EL (cell line): ENCODE measurements at places on chromosomes 16 and 17.

DNA sequence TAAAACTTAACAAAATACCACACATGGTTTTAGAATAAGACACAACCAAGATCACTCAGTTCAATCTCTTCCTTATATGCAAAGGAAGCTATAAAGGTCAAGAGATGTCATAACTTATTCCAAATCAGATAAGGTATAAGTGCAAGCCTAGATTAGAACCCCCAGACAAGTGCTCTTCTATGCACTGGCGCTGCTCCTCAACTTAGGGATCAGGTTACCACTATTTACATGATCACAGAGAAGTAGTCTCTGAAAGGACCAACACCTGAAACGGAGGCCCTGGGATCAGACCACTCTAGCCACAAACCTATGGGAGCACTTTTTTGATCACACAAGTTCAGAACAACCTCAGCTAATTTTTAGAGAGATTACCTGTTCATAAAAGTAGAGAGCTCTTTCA, 16.6 kb downstream of the COPS3 start:
- DNase-seq, result no peak

- no peak for DNase-seq
These were observed 299.0 kb downstream of the CEP112 start for GRCh38 chr17:65892912-65893377.

- no peak for DNase-seq
These were observed 72.0 kb upstream of the ZNF750 start for GRCh38 chr17:82911822-82912221.

GRCh38 chr17:7083592-7083991, 3.5 kb upstream of the CLEC10A start:
- DNase-seq, result no peak

GRCh38 chr17:9676820-9677310, 31.5 kb downstream of the USP43 start:
- peak; percentile 67 for DNase-seq

DNA sequence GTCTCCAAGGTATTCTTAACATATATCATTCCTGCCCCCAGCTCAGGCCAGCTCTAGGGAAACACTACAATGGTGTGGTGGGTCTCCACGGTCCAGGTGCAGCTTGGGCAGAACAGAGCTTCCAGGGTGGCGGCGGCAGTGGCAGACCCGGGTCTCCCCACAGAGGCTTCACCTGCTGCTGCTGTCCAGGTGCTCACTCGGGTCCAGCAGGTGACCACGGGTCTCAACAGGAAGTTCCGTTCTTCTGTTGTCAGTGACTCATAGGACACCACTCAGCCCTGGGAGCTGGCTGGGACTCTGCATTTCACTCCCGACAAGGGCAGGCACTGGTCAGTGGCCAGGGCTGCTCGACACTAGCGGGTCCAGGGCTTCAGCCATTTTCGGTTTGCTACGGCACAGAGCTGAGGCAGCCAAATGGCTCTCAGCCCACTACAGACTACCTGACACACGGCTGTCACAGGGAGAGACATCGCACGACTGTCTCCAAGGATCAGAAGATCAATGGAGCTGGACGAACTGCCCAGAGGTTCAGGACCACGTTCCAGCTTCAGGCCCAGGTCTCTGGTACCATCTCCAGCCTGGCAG, 16.7 kb downstream of the MTHFSD start:
- no peak for DNase-seq

DNA sequence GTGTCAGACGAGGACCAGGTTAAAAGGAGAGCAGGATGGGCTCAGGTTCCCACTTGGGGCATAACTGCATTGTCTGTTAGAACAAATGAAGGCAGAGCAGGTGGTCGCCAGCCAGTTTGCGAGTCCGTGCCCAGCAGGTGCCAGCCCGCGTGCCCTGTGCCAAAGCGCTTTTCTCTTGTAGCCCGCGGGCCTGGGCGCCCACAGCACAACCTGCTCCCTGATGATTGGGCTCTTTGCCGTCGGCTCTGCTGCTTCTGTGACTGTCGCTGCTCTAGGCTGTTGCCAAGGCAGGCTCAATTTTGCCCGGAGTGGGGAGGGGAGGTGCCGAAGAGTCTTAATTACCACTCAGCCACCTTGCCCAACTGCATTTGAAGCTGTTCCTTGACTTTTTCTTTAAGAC, 21.1 kb downstream of the KNOP1 start:
- DNase-seq, result no peak

DNA sequence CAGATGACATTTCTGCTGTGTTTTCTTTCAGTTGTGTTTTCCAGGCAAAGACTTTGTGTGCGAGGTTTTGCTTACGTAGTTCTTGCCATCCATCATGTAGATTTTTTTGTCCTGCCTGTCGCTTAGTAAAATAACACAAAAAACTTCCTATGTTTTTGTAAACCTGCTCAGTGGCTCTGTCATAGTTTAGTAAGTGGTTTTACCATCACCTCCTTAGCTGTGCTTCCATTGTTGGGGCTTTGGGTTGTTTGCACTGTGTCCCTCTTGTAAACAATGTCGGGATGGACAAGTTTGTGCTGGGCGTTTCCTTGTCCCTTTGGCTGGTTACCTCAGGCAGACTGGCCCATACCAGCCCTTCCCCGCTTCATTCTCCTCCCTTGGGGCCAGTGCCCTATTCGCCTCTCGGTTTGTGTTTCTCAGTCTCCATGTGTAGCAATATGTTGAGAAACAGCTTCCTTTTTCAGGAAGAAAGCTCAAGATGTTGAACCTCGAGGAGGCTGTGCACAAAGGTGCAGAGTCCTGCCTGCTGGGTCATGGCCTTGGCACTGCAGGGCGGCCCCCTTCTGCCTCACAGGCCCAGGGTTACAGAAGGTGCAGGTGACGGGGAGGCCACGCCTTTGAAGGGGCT, 74.6 kb downstream of the KSR1 start:
- no peak for DNase-seq

DNA sequence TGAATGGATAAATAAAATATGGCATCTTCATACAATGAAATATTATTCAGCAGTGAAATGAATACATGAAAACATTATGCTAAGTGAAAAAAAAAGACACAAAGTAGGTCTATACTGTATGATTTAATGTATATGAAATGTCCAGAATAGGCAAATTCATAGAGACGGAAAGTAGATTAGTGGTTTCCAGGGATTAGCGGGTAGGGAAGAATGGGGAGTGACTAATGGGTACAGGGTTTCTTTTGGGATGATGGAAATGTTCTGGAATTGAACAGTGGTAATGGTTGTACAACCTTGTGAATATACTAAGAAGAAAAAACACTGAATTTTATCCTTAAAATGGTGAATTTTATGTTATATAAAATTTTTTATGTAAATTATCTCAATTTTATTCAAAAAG, 8.5 kb upstream of the MYCBPAP start:
- no peak for DNase-seq

DNA sequence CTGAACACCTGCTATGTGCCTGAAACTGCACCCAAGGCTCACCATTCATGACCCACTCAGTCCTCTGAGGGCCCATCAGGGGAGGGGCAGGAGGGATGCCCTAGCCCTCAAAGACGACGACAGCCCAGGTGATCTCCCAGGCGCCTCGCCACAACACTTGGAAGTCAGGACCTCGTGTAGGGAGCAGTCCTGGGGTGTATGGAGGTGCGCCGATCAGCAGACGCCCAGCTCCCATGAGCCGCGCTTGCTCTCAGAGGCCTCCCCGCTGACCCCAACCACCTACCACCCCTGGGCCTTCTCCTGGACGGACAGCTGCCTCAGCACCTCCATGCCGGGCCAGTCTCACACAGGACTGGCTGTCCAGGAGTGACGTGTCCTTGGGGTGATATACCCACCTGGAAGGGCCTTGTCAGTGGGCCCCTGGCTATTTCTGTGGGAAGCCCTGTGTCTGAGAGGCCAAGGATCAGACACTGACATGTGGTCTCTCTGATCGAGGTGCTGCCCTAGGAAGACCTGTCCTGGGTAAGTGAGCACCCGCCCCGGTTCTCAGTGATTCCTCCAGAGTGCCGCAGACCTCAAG, 26.7 kb downstream of the KDM8 start:
- no peak for DNase-seq

- peak; percentile 80 for DNase-seq
These were observed 32.6 kb upstream of the MEOX1 start for GRCh38 chr17:43694081-43694870.
